ENCODE measurements at places on chromosomes 11 and 22.

DNA sequence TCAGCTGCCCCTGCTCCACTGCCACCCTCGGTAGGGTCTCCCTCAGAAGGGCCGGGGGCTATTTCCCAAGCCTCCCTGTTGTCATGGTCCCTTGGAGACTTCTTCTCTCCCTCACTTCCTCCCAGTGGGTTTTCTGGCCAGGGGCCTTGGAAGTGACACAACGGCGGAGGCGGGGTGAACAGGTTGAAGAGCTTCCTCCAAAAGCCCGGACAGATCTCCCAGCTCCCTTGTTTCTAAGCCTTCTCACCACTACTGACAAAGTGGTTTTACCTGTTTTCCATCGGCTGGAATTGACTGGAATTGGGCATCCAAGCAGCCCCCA, 14.5 kb downstream of the MYH9 start:
- DNase-seq: no peak

DNA sequence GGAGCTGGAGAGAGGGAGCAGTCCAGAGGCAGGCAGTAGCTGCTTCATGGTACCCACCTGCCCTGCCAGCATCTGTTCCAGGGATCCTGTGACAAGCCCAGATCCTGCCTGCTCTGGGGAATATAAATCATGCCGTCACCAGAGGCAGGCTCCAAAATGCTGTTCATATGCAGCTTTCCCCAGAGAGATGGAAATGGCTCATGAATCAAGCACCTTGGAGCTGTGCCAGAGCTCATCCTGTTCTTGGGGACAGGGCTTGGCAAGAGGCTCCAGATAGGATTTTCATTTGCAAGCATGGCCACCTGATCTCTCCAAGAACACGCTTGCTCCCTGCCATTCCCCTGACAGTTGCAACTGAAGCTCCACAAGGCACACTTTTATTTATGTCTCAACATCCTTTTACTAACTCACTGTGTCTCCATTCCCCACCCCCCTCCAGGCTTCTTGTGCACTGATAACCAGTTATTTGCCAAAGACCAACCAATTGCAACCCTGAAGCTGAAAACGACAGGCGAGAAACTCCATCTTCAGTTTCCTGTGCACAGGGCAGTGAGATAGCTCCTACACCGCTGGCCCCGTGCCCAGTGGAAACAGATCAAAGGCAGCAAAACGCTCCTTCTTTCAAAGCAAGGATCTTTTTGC, 115.8 kb upstream of the PITPNB start:
- DNase-seq: peak; percentile 98

DNA sequence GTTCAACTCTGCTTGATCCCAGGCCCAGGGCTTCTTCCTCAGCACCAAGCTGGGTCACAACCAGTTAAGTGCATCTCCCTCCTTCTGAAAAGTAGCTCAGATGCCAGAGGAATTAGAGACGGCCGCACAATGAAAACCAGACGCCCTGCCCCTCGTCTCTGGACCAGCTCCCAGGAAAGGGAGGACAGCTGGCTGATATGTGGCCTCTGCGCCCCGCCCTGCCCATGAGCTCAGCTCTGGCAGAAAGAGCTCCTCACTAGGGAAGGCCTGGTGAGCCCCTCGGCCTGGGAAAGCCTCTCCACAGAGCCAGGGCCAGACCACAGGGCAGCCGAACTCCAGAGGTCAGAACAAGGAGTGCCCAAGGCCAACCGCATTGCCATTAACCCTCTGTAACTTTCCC, 18.1 kb upstream of the SCGB1A1 start:
- no peak for DNase-seq

DNA sequence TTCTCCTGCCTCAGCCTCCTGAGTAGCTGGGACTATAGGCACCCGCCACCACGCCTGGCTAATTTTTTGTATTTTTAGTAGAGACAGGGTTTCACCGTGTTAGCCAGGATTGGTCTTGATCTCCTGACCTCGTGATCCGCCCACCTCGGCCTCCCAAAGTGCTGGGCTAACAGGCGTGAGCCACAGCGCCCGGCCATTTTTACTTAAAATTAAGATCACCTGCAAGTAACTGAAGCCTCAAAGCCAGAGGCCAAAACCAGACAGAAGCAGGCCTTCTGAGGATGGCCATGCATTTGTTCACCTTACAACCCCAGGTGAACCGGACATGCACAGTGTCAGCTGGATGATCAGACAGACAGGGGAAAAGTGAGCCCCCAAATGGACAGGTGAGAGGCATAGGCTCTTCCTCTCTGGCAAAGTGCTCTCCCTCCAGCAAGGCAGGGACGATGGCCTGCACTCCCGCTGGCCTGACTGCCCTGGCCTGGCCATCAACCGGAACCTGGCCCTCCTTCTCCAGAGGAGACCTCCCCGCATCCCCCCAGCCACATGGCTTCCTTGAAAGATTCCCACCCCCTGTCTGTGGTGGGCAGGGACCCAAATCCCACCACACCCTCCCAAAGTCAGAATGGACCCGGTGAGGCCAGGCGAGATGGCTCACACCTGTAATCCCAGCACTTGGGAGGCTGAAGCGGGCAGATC, 25.9 kb downstream of the APOBEC3H start:
- no peak for DNase-seq

DNA sequence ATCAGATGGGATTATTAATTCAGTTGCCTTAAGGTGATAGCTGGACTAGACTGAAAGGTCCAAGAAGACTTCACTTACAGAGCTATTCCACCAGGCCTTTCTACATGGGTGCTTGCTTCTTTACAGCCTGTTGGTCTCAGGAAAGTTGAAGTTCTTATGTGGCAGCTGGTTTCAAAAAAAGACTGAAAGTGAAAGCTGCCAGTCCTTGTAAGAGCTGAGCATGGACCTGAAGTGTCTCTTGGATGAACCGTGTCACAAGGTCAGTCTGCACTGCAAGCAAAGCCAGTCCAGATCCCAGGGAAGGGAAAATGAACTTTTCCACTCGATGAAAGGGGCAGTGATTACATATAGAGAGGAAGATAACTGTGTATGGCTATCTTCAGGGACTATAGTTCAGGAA, 201.5 kb upstream of the LUZP2 start:
- DNase-seq: no peak

DNA sequence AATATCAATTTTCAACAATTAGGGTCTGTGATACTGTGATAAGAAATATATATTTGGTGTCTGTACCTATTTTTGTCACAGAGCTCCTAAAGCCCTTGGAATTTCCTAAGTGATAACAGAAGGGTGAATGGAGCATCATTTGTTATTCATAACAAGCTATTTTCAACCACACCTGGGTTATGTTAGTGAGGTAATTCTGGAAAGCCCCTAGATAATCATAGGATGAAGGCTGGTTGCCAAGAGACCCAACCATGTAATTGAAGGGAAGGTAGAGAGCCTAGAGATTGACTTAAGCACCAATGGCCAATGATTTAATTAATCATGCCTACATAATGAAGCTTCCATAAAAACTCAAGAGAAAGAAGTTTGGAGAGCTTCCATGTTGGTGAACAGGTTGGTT, 109.4 kb downstream of the KIF18A start:
- no peak for DNase-seq

DNA sequence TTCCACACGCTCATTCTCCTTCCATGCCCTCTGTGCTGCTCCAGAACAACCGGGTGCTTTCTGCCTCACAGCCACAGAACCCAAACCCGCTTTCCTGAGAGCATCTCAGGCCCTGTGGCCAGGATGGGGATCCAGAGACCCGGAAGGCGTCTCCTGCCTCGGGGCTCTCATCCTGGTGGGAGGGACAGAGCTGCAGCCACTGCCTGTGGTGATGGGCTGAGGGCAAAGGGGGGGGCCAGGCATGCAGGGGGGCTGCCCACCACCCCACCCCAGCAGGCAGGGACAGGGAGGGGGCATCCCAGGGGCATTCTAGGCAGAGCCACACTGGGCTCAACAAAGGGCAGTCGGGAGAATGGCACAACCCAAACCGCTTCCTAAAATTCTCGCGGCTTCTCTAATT, 41.4 kb downstream of the CERK start:
- no peak for DNase-seq

GRCh38 chr11:12200279-12200990, 90.0 kb downstream of the MICAL2 start:
- no peak for DNase-seq

- DNase-seq: peak; percentile 65
These were observed 7.7 kb downstream of the RIN1 start for GRCh38 chr11:66328302-66329144.

GRCh38 chr22:24376002-24376401, 51.4 kb upstream of the ADORA2A start:
- DNase-seq: no peak

DNA sequence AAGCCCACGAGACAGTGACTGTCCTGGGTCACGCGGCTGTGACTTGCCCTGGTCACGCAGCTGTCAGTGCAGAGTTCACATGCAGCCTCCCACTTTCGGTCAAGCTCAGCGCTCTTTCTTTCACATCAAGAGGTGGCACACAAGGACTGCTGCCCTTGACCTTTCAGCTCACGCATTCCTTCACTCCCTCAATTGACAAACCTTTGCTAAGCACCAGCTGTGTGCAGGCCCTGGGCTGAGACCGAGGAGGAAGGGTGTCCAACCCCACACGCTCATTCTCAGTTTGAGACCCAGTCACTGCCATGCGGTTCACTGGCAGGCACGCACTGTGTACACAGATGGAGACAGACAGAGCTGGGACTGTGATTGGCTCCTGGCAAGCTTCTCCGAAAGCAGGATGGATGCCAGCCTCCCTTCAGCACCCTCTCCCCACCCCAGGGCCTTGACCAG, 70.3 kb downstream of the SCUBE1 start:
- no peak for DNase-seq

DNA sequence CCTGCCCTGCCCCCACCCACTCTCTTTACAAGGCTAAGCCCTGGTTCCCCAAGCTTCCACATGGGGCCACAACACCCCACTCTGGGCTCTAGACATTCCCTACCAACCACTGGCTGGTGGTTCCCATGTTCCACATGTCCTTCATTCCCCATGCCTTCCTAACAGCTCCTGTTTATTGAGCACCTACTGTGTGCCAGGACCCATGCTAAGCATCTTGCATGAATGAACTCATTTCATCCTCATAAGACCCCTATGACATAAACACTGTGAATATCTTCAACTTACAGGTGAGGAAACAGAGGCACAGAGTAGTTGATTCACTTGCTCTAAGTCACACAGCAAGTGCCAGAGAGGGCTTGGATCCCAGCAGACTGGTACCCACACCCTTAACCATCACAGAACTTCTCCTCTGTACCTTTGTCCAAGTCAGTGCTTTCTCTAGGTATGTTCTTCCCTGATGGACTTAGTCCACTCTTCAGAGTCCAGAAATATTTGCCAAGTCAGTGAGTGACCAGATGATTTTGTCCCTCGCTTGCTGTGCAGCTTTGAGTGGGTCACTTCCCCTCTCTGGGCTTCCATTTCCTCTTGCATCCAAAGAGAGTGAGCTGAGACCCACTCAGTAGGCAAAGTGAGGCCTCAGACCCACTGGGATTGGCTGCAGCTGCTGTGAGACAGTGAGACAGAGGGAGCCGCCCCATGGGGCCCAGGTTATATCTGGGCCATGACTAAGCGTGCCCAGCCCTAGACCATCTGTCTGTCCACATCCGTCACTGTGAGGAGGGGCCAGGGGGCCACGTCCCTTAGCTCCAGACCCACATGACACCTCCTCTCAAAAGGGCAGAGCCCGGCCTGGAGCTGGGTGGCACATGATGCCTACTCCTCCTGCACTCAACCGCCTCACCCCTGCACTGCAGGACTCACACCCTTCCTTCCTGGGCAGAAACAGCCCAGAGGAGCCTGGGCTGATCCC, 132.4 kb downstream of the MN1 start:
- DNase-seq: no peak

DNA sequence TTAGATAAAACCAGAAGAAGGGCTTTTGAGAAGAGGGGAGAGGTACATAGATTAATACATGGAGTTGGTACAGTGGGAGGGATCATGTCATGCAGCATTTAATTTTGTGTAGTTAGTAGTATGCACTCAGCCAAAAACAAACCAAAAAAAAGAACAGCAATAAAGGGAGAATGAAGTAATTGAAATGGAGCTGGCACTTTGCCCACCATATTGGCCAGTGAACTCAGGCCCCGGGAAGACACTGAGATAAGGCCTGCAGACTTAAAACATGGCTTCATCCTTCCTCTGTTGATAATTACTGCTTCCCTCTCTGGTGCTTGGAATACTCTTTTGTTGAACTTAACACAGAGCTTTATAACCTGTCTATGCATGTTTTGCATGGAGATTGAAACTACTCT, 3.1 kb downstream of the PANX1 start:
- no peak for DNase-seq

DNA sequence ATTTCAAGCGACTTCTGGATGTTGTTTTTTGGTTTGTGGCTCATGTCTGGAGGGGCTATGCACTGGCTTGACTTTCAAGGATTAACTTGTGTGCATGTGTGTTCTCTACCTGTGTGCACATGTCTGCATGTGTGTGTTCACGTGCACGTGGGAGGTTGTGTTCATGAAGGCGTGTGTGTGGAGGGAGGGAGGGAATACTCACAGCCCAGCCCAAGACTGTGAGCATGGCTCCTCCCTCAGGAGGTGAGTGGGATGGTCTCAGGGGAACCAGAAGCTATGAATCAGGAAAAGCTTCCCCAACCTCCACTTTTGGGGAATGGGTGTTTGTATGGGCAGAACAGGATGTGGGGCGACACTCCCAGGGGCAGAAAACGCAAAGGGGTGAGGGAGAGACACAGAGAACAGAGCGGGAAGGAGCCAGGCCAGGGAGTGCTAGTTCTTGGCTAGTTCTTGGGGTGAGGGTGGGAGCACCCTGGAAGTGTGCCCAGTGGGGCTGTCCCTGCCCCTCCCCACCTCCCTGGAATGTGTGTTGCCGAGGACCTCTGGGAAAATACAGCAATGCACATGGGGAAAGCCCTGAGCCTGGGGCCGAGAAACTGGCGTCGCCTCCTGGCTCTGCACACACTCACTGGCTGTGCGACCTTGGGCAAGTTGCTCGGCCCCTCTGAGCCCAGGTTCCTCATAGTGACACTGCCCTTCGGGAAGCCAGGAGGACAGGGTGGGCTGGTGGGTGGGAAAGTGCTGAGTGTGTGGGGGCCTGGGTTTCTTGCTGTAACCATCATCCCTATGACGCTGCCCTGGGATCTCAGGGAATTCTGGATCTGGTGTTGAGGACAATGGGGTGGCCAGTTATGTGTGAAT, 16.9 kb upstream of the ALX4 start:
- peak; percentile 20 for DNase-seq

- DNase-seq: peak; percentile 25
These were observed 418.5 kb downstream of the MIAT start for GRCh38 chr22:27075891-27076290.

- no peak for DNase-seq
These were observed 8.6 kb upstream of the SYNGR1 start for GRCh38 chr22:39341179-39341578.

DNA sequence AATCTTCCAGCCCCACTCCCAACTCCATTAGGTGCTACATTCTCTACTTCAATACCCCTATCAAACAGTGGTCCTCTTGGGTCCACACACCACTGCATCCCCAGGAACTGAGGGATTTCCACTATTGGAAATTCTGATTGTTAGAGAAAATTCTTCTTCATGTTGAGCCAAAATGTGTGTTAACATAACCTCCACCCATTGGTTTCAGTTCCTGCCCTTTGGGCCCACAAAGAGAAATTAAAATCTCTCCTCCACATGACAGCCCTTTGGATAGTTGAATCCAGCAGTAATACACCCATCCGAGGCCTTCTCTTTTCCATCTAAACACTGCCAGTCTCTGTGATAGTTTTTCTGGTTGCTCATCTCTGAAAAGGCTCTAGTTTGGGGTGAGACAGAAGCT, 2.1 kb downstream of the VSIG2 start:
- no peak for DNase-seq

- no peak for DNase-seq
These were observed 20.4 kb upstream of the C11orf87 start for GRCh38 chr11:109401545-109401944.

Data from NCI-H1092 treated with DMSO at 0.1 percent for 48 hours (cell line).